ENCODE measurements at places on chromosomes 7 and 10.

DNA sequence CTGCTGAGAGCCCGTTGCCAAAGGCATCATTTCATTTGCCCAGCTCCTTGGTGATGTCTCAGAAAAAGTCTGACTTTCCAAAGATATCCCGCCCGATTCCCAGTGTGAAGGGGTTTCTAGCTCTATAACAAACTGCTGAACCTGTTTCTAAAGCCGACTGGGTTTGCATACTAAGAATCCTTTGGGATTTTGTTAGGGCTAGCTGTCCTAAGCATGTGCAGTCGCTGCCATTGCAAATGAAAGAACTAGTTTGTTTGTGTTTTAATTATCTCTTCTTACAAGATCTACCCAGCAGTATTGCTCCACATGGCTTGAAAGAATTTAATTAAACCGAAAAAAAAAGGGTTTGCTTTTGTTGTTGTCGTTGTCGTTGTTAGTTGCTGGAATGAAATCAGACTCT is 476.6 kb downstream of the GATA3 start:
- no peak for DNase-seq

- DNase-seq = no peak
These were observed 14.9 kb upstream of the PSMG3 start for GRCh38 chr7:1584700-1585099.

DNA sequence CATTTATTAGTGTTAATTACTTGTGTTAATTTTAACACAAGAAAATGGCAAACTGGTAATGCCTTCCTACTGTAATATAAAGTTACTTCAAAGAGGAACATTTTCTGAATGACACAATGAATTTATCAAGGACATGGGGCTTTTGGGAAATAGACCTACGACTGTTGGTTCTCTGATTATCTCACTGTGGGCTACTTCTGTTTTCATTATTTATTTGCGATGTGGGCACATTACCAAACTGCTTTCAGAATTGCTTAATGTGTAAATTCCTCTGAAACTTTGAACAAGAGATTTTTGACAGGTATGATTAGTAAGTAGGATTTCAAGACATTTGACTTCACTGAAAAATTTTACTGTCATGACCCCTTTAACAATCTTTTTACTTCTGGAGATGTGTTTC is 535.6 kb downstream of the CNTNAP2 start:
- no peak for DNase-seq

GRCh38 chr10:124414076-124414475 is 4.6 kb downstream of the OAT start:
- no peak for DNase-seq

DNA sequence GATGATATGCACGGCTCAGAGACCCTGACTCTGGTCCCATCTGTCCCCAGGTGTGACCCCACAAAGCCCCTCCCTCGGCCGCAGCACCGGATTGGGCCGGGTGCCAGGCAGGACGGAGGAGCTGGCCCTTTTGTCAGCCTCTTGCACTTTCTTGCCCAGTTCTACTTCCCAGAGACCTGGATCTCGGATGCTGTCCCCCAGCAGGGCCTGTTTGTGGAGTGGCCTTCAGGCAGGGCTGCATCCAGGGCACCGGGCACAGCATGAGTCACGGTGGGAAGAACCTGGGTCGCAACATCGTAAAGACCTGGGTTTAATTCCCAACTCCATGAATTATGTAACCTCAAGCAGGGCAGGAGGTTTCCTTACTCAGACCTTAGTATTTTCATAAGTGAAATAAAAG is 158.4 kb upstream of the SH2B2 start:
- DNase-seq = no peak

- DNase-seq = no peak
These were observed 434.2 kb downstream of the LRMDA start for GRCh38 chr10:75865413-75866299.

DNA sequence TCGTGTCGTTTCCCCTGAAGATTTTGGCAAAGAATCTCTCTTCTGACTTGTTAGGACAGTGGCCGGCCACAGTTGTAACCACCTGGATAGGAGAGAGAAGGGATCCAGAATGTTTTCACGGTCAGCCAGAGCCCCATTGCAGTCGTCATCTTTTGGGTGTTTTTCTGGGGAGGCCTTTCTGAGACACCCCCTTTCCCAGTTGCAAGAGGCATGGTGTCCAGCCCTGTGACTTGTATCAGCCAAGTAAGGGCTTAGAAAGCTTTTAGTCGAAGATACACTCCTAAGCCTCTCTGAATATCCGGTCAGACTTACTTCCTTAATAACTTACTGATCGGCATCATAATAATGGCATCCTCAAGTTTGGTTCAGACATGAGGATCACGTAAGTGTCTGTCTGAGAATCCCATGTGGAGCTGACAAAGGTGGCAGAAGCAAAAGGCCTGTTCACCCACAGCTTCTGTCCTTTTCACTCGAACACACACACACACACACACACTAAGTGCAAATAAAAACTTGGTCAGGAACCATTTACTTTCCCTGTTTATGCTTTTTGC is 435.7 kb upstream of the GALNT17 start:
- no peak for DNase-seq

DNA sequence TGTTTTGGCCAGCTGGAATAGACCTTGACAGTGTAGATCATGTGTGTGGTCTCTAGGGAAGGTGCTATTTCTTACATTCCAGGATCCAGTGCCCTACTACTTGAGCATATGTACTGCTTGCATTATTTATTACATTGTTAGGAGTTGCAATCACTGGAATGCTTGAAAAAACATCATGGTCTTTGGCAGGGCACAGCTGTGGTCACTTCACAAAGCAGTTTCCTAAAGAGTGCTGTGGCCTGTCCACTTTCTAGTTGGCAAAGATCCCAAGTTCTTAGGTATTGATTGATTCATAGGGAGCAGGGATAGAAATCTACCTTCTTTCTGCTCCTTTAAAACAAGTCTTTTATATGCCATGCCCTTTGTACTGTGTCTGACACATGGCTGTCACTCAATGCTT is 4.6 kb downstream of the C7orf25 start:
- DNase-seq = no peak

DNA sequence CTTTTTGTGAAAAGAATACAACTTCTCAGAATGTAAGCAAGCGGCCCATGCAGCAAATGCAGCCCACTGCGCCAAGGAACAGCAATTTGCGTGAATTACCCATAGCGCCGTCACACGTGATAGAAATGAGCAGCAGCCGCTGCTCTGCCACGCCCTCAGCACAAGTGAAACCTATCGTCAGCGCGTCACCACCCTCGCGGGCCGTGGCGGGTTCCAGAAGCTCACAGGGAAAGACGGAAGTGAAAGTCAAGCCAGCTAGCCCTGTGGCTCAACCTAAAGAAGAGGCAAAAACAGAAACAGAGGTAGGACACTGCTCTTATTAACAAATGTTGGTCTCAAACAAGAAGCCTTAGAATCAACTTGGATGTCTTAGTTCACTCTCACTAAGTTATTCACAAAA is 70.5 kb downstream of the SHH start:
- peak; percentile 13 for DNase-seq

DNA sequence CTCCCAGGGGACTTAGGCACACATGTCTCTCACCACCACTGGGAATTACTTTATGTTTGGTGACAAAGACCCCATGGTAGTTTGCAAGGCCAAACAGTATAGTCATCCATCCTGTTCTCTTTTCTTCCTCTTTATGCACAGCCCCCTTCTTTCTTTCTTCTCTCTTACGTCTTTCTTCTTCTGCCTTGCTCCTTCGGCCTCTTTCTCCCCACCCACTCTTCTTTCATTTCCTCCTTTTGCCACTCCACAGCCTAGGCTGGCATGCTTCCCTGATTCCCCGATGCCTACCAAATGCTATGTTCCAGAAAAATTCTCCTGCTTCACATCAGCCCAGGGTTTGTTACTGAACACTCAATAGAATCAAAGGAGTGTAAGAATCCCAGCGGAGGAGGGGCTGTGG is 62.4 kb upstream of the MKLN1 start:
- DNase-seq = no peak

DNA sequence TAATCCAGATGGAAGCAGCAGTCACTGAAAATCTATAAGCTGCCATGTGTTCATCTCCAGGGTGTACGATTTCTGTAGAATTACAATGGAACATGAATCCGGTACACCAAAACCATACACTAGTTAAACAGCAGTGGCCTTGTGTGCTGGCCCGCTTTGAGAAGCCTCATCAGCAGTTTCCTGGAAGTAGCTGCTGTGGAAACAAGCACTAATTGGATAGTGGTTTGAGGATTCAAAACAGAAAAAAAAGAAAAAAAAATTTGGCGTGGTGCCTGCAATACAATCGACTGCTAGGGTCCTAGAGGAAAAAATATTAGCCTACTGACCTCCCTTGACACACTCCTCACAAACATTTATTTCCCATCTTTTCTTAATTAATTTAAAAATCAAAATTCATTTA is 545.9 kb downstream of the SORCS1 start:
- no peak for DNase-seq

- DNase-seq = no peak
These were observed 257.1 kb downstream of the SFMBT2 start for GRCh38 chr10:7153750-7154149.

DNA sequence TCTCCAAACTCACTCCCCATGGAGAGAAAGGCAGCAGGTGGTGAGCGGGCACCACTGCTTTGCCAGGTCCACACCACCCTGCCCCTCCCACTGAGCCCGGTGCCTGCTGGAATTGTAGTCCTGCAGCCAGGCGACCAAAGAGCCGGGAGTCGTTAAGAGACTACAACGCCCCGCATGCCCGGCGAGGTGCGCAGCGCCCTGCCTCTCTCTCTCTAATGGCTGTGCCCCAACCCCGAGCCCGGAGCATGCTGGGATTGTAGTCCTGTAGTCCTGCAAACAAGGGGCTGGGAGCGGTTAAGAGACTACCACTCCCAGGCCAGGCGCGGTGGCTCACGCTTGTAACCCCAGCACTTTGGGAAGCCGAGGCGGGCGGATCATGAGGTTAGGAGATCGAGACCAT is 8.1 kb upstream of the ZNF727 start:
- no peak for DNase-seq

DNA sequence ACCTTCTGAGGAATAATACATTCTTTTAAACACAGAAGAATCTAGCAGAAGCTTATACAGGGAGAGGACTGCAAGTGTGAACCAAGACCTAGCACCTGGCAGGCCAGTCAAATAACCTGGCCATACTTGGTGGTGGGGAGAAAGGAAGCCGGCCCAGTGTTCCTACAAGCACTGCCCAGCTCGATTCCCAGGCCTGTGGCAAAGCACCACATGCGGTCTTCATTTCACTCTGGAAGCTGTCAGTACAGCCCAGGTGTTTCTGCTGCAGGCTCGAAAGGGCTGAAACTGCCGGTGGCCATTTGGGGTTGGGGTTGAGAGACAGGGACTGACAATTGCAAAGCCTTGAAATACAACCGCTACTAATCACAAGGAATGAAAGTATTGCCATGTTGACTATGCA is 50.8 kb upstream of the EGFR start:
- DNase-seq = no peak

Measured in CD4-positive, alpha-beta T cell treated with Interleukin-15 for 4 hours (primary cell).